Transverse colon (tissue), 4 donors: ENCODE measurements at places on chromosomes 5 and 9. TPM values are rescaled to one million over a fixed set of nuclear protein-coding genes. Genes with fewer than 3 reads are reported as not detected.
A peak's percentile ranks its signal among the peaks of the same experiment; 100 is the strongest.

DNA sequence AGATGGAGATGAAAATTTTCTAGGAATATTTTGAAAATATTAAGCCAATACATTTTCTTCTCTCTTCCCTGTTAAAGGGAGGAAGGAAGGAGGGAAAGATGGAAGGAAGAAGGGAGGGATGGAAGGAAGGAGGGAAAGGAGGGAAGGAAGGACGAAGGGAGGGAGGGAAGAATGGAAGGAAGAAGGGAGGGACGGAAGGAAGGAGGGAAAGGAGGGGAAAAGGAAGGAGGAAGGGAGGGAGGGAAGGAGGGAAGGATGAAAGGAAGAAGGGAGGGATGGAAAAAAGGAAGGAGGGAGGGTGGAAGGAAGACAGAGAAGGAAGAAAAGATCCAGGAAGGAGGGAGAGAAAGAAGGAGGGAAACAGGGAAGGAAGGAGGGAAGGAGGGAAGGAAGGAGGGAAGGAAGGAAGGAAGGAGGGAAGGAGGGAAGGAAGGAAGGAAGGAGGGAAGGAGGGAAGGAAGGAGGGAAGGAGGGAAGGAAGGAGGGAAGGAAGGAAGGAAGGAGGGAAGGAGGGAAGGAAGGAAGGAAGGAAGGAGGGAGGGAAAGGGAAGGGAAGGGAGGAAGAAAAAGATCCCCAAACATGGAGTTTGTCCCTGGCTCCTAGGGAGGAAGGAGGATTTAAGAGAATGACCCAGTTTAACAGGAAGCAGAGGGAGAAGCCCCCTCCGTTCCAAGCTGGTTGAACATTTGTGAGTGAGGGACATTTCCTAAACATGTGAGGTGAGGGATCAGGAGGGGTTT is 70.3 kb upstream of the NEURL1B start:
- H3K36me3 ChIP-seq = no peaks in the 10 kb centered on the region
- DNase-seq = no peak
- H3K4me3 ChIP-seq = no peak overlapping the region
- peak overlapping the region; percentile 66 for H3K27ac ChIP-seq

DNA sequence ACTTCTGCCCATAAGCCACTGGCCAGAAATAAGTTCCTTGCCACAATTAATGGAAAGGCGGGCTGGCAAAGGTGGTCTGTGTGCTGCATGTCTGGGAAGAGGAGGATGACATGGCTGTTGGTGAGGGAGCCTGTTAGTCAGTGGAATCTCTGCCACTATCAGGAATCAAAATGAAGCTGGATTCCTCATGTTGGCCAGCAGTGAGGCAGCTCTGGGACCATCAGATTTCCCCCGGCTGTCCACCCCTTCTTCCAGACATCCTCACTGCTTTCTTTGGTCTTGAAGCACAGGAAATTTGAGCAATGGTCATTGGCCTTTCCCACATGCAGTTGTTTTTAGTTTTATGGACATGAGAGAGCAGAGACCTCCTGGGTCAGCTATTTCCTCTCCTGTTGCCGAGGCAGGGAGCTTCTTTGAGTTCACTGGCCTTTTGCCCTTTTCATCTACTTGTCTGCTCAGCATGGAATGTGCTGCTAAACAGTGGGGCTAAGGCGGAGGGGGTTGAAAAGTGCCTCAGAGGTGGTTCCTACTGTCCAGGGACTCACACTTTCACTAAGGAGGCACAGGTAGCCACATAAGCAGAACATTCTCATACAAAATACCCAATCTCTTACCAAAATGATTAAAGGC is 34.8 kb upstream of the NEURL1B start:
- no peak overlapping the region for H3K27ac ChIP-seq
- no peak overlapping the region for H3K4me3 ChIP-seq

GRCh38 chr5:33403187-33403586 is 37.6 kb upstream of the TARS1 start:
- no peak overlapping the region for H3K4me3 ChIP-seq
- H3K36me3 ChIP-seq = no peaks in the 10 kb centered on the region
- no peaks in the 10 kb centered on the region for H3K27me3 ChIP-seq
- H3K4me1 ChIP-seq = no peaks in the 10 kb centered on the region
- H3K27ac ChIP-seq = no peak overlapping the region
- no peak for DNase-seq

DNA sequence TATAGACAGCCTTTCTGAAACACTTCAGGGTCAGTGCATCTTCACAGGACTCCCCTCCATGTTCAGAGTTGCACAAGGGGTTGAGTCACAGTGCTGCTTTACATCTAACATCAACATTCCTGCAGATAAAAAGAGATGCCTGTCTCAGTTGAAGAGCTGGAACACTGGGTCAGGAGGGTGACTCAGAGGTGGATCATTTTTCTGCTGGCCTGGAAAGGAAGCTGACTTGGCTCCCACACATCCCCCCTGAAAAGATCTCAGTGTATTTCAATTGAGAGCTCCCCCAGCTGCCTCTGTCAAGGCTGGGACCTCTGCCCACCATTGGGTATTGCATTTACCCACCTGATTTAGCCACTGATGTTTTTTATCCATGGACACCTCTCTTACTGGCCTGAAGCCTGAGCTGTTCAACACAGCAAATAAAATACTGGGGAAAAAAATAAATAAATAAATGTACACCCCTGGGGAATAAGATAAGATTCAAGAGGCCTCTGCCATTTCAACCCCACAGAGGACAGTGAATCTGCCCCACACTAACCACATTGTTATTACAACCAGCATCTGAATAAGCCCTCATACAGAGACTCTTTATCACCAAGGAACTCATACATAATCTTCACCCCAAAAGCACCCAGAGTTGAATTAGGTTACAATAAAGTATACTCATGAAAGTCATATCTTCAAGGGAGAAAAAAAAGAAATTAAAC is 716.4 kb downstream of the SEMA5A start:
- H3K27me3 ChIP-seq = no peaks in the 10 kb centered on the region
- no peak overlapping the region for H3K4me3 ChIP-seq
- DNase-seq = no peak
- H3K27ac ChIP-seq = no peak overlapping the region
- H3K36me3 ChIP-seq = no peaks in the 10 kb centered on the region

- peak overlapping the region; percentile 87 for H3K27ac ChIP-seq
- DNase-seq = peak; percentile 89
- H3K4me3 ChIP-seq = no peak overlapping the region
- peaks cover 29% of the 10 kb centered on the region for H3K4me1 ChIP-seq
- H3K36me3 ChIP-seq = peaks cover 7% of the 10 kb centered on the region
Observed at GRCh38 chr9:128892221-128892921, 10.4 kb downstream of the LRRC8A start.

DNA sequence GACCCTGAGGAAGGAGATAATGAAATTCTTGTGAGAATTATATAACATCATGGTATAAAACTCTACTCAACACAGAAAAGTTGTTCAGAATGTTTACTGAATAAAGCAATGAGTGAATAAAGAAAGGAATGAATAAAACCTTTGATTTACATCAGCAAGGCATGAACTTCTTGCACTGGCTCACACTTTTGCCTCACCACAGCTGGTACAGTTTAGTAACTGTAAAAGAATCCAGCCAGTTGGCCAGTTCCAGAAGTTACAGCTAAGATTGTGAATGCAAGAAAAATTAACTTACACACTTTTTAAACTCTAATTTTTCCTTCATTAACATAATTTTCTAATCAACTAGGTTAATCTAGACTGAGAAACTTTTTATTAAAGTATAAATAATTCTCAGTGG is 490.9 kb downstream of the NFIB start:
- H3K4me1 ChIP-seq = no peaks in the 10 kb centered on the region
- no peak for DNase-seq
- H3K4me3 ChIP-seq = no peak overlapping the region
- no peak overlapping the region for H3K27ac ChIP-seq

DNA sequence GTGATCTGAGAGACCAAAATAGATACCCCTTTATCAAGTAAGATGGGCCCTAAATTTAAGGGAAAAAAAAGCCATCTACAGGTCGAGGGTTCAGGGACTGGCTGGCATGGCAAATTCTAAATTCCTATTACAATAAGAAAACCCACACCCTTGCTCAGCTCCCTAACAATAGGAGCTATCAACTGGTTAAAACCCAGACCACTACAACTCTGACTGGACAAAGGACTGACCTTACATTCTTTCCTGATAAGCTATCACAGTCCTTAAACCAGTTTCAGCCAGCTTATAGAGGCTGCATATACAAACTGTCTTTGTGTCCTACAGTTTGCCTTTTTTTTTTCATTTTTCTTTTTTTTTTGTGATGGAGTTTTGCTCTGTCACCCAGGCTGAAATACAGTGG is 803.6 kb downstream of the NR2F1-AS1 start:
- no peaks in the 10 kb centered on the region for H3K27me3 ChIP-seq
- no peak overlapping the region for H3K4me3 ChIP-seq
- DNase-seq = no peak
- H3K36me3 ChIP-seq = no peaks in the 10 kb centered on the region
- no peak overlapping the region for H3K27ac ChIP-seq

DNA sequence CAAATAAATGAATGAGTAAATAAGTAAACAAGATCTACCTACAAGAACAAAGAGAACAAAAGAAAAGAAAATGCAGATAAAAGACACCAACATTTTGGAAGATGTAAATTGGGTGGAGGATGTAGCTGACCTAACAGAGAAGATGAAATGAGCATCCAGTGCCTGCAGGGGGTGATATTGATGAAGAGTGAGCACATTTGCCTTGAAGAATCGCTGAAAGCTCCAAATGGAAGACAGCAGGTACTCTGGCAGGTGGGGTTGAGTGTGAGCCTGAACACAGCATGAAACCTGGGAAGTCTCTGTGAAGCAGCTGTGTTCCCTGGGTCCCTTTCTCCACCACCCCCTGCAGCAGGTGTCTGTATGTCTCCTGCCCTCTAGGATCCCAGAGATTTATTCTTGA is 125.6 kb downstream of the NXNL2 start:
- no peak overlapping the region for H3K4me3 ChIP-seq
- no peaks in the 10 kb centered on the region for H3K4me1 ChIP-seq
- no peak overlapping the region for H3K27ac ChIP-seq
- no peak for DNase-seq
- no peaks in the 10 kb centered on the region for H3K27me3 ChIP-seq
- no peaks in the 10 kb centered on the region for H3K36me3 ChIP-seq

DNA sequence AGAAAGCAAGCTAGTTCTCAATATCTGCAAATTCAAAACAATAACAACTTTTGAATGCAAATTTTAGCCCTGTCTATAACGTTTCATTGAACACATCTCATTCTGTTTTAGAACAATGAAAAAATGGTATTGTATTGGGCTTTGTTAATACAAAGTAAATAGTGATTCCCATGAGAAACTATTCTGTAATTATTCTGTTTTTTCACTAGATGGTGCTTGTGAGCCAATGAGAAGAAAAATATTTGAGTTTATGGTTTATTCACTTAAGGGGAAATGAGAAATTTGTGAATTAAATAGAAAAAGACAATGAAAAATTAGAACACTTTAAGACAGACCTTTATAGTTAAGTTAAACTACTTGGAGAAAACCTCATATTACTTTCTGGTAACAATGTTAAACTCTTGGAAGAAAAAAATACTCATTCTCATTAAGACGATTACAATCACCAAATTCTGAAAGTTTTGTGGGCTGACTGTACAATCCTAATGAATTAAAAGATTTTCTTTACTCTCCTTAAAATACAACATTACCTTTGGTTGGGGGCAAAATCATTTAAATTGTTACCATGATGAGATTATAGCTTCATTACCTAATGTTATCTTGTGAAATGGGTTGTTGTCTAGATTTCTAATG is 127.0 kb downstream of the NNT start:
- no peak for DNase-seq
- no peaks in the 10 kb centered on the region for H3K36me3 ChIP-seq
- no peak overlapping the region for H3K4me3 ChIP-seq
- H3K4me1 ChIP-seq = no peaks in the 10 kb centered on the region
- no peaks in the 10 kb centered on the region for H3K27me3 ChIP-seq

DNA sequence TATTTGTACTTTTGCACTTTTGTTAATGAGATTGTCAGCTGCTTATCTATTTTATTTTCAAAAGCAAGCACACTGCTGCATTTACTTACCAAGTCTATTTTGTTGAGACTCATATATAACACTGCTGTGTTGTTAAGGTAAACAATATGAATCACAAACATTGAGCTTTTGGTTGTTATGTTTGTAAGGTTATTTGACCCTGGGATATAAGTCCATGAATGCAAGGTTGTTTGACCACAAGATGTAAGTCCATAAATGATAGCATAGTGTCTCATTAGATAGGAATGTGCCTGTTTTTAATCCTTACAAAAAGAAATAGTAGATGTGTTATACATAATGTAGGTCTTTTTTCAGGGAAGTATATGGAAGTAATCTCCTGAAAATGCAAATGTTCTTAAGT is 845.9 kb downstream of the CDH9 start:
- H3K27ac ChIP-seq = no peak overlapping the region
- H3K4me1 ChIP-seq = no peaks in the 10 kb centered on the region
- no peak overlapping the region for H3K4me3 ChIP-seq
- DNase-seq = no peak
- H3K27me3 ChIP-seq = no peaks in the 10 kb centered on the region
- H3K36me3 ChIP-seq = no peaks in the 10 kb centered on the region

GRCh38 chr5:144659634-144660227 is 489.1 kb downstream of the KCTD16 start:
- H3K27ac ChIP-seq = no peak overlapping the region
- no peaks in the 10 kb centered on the region for H3K27me3 ChIP-seq
- no peaks in the 10 kb centered on the region for H3K36me3 ChIP-seq
- no peak for DNase-seq
- H3K4me1 ChIP-seq = no peaks in the 10 kb centered on the region

- no peaks in the 10 kb centered on the region for H3K4me1 ChIP-seq
- H3K27me3 ChIP-seq = no peaks in the 10 kb centered on the region
- no peak overlapping the region for H3K4me3 ChIP-seq
Observed at GRCh38 chr5:77224672-77225355, 14.3 kb downstream of the PDE8B start.

DNA sequence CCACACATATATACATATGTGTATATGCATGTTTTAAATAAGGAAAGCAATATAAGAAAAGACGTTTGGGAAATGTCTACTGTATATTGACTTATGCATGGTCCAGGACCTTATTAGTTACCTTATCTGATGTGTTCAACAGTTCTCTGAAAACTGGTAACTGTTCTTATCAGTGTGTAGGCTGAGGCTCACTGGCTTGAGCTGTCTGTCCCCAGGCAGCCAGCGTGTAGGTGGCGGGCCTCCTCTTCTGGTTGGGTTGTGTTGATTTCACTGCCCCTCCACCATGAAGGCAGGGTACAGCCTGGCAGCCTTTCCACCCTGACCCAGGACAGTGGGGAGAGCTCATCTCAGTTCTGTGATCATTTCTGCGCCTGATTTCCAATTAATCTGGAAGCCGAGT is 38.7 kb upstream of the SEMA4D start:
- H3K27ac ChIP-seq = peak overlapping the region; percentile 9
- no peak for DNase-seq
- no peak overlapping the region for H3K4me3 ChIP-seq
- H3K36me3 ChIP-seq = no peaks in the 10 kb centered on the region
- no peaks in the 10 kb centered on the region for H3K27me3 ChIP-seq

- no peak for DNase-seq
- no peak overlapping the region for H3K27ac ChIP-seq
- H3K4me1 ChIP-seq = no peaks in the 10 kb centered on the region
- no peak overlapping the region for H3K4me3 ChIP-seq
- H3K27me3 ChIP-seq = no peaks in the 10 kb centered on the region
Observed at GRCh38 chr5:4028384-4028783, 432.8 kb downstream of the IRX1 start.

Gene DDX4
- not detected for total RNA-seq

Gene RLN1
- total RNA-seq = not detected

Gene ADAMTS12
- total RNA-seq = 4.1 TPM

Gene BTNL8
- total RNA-seq = 60.8 TPM

Gene PTTG1
- 13.5 TPM for total RNA-seq

Gene KLF4
- 332 TPM for total RNA-seq

Gene TRAF1
- 2.2 TPM for total RNA-seq

Gene ABO
- 117 TPM for total RNA-seq

Gene SPAG8
- total RNA-seq = 3.0 TPM

Gene CHSY3
- total RNA-seq = 0.60 TPM

Gene ADGRD2
- total RNA-seq = not detected

Gene SLC34A1
- total RNA-seq = not detected

Gene PKD2L2
- total RNA-seq = not detected

Gene ZFP62
- total RNA-seq = 32.9 TPM
